ENCODE measurements at places on chromosomes 2 and 18.

DNA sequence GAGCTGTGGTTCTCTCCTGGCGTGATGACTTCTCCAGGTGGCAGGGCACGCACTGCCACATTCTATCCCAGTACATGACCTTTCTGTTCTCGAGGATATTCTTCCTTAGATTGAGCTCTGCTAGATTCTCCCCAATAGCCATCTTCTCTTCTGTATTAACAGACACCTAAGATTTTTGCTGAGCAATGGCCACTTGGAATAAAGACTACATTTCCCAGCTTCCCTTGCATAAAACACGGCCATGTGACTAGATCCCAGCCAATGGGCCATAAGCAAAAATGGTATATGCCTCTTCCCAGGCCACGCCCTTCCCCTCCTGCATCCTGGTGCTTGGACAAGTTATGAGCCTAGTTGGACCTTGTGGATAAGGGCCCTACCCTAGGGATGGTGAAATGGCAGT, 82.1 kb downstream of the EIF2AK3 start:
- DNase-seq, result no peak

DNA sequence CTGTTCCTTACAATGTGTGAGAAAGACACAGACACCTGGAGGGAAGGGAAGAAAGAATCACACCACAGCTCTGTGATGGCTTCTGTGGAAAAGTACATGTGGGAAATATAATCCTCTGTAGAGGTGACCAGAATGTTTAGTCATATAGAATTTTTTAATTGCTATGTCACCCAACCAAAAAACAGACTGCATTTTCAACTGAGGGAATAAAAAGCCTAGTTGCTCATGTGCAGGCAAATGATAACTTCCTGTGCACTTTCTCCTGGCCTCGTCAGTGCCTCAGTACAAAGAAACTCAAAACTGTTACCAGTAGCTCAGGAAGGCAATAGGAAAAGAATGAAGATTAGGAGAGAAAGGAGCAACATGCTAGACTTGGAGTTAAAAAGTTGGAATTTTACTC, 326.8 kb downstream of the OSR1 start:
- no peak for DNase-seq

- no peak for DNase-seq
These were observed 15.7 kb upstream of the OLA1 start for GRCh38 chr2:174263997-174264396.

DNA sequence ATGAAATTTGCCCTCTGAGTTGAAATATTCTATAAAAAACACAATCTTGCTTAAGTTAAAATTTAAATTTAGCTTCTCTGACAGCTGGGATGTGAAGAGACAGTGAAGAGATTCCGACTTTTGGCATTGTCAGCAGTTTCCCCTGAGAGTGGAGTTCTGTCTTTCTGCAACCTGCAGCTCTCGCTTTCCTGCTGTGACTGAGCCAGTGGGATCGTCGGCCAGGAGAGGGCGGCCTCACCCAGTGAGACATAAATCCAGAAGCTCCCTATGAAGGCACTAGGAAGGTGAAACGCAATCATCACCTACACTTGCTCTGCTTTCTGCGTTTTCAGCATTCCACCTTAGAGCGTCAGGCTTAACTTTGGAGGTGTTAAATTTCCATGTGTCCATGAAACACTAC, 75.4 kb upstream of the HNMT start:
- DNase-seq, result no peak

- no peak for DNase-seq
These were observed 494.6 kb upstream of the NRP2 start for GRCh38 chr2:205187731-205188130.

- peak; percentile 62 for DNase-seq
These were observed 49.5 kb downstream of the SPRED2 start for GRCh38 chr2:65382776-65383357.

DNA sequence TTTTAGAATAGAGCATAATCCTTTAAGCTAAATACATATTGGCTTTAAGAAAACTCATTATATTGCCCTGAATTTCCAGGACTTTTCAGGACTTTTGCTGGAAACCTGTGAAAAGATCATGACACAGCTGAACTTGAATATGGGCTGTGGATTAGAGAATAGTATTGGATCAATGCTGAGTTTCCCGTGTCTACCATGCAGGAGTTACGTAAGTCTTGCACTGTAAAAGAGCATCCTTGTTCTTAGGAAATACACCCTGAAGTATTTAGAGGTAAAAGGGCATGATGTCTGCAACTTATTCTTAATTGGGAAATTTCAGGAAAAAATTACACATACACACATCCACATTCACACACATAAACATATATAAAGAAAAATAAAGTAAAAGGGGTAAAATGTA, 82.1 kb downstream of the ZFP36L2 start:
- DNase-seq, result no peak

DNA sequence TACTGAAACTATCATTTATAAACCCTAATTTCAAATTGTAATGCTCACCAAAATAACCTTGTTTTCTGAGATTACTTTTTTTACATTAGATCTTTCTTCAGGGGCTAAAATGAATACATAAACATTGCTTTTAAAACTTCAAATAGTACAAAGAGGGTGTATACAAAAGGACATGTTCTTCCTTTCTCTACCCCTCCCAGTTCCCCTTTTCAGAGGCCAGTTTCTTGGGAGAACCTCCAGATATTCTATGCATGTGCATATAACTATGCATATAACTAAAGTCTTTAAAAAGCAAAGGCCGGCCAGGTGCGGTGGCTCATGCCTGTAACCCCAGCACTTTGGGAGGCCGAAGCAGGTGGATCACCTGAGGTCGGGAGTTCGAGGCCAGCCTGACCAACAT, 10.6 kb upstream of the FAM117B start:
- DNase-seq, result no peak

- no peak for DNase-seq
These were observed 8.2 kb downstream of the GDF7 start for GRCh38 chr2:20674974-20675679.

DNA sequence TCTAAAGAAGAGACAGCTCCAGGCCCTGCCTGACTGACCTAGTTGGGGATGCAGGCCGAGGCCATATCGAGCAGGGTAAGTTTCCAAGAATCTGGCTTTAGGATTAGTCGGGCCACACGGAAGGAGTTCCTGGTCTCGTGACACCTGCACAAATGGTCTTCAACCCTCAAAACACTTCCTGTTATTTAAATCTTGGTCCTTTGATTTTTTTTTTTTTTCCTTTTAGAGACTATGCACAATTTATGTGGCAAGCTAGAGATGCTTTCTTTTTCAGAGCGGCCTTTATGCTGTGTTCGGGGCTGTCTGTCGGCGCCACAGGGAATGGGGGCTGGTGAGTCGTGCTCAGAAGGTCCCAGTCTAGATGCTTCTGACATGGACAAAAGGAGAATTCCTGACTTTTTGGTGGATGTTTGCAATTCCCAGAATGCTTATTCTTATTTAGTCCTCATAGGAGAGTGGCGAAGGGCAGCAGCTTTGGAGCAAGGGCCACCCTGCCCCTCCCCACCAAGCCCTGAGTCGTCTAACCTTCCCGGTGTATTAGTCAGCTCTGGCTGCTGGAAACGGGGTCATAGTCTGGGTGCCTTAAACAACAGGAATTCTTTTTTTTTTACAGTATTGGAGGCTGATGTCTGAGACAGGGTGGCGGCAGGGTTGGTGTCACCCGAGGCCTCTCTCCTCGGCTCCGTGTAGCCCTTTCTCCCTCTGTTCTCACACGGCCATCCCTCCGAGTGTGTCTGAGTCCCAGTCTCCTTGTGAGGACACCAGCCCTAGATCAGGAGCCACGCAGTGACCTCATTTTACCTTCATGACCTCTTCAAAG, 27.4 kb downstream of the HPCAL1 start:
- peak; percentile 38 for DNase-seq

DNA sequence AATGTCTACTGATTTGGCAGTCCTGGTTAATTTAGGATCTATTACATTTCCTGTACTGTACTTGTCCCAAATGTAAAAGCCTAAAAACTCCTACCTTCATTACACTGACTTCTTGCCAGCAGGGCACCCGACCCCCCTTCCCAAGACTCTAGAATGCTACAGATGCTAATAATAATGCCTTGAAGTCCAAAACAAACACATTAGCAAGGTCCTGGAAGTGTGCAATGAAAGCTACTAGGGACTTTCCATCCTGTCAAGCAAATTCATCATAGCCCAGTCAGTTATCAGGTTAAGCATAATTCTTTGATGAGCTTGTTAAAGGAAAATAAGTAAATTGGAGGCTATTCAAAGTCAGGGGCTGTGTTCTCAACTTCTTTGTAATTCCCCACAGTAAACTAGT, 115.3 kb upstream of the RBBP8 start:
- no peak for DNase-seq

- DNase-seq, result no peak
These were observed 18.2 kb downstream of the MPHOSPH10 start for GRCh38 chr2:71148506-71149063.

- DNase-seq, result no peak
These were observed 59.2 kb upstream of the ATL2 start for GRCh38 chr2:38436227-38436664.

Data from T-helper 1 cell (primary cell).